ENCODE measurements at places on chromosomes 5 and 9.

- no peak for DNase-seq
These were observed 106.0 kb downstream of the CAAP1 start for GRCh38 chr9:26786564-26786963.

DNA sequence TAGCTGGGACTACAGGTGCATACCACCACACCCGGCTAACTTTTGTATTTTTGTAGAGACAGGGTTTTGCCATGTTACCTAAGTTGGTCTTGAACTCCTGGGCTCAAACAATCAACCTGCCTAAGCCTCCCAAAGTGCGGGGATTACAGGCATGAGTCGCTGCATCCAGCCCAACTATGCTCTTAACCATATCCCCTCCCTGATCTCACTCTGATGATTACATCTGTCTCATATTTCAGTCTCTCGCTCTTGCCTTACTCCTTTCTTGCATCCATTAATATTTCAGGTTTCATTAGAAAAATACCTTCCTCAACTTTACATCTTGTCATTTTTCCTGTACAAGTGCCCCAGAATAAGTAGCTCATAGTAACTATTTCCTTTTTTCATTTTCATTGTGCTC, 61.0 kb upstream of the BASP1 start:
- no peak for DNase-seq

GRCh38 chr5:179613460-179614071, 9.9 kb downstream of the HNRNPH1 start:
- DNase-seq = peak; percentile 64

- DNase-seq = peak; percentile 76
These were observed 24.7 kb upstream of the RXRA start for GRCh38 chr9:134301387-134302129.

DNA sequence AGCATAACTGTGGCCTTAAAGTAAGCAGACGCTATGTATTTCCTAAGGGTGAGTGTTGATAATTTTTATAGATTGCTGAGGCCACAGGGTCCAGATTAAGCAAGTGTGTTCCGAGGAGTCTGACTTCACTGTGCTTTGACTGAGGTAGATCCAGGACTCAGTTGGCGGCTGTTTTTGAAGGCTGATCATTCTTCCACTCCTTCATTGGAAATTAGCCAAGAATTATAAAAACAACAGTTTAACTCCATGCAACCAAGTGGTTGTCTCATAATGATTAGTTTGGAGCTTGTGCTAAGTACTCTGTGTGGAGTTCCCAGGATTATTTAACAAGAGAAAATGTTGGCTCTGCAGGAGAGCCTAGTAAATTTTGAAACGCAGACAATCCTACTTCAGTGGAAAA, 19.1 kb downstream of the IQGAP2 start:
- no peak for DNase-seq

- DNase-seq = no peak
These were observed 8.0 kb downstream of the MCC start for GRCh38 chr5:113480243-113480642.

DNA sequence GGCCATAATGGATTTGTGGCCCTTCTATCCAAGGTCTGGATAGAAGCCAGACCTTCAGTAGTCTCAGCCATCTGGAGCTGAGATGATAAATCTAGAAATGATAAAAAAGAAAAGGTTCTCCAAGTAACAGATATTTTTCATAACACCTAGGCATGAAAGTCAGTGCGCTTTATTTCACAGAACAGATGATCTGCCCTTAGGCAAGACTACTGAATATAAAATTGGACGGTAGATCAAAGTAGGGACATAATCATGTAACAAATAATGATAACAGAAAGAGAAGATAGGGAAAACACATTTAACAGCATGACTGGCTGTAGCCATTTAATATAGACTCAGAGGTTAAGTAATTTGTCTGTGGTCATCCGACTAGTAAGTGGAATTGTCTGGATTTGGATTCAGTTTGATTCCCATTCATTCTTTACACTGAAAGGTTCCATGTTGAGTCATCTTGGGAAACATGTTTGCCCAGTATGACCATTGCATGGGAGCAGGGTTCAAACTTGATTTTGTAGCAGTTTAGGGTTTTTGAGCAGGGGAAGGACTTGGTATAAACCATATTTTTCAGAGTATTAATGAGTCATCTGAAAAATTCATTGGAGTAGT, 4.1 kb upstream of the CAVIN4 start:
- no peak for DNase-seq

GRCh38 chr9:88947581-88948573, 43.4 kb upstream of the S1PR3 start:
- no peak for DNase-seq

GRCh38 chr9:23587433-23587832, 238.6 kb downstream of the ELAVL2 start:
- no peak for DNase-seq

GRCh38 chr5:98175474-98175873, 598.0 kb upstream of the RGMB start:
- DNase-seq = no peak

DNA sequence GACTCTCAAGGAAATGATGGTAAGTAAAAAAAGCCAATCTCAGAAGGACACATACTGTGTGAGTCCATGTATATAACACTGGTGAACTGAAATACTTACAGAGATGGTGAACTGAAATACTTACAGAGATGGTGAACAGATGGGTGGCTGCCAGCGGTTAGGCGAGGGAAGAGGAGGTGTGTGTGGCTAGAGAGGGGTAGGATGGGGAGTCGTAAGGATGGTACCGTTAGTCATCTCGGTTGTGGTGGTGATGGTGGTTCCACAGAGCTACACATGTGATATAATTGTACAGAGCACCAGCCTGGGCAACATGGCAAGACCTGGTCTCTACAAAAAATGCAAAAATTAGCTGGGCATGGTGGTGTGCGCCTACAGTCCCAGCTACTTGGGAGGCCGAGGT, 113.6 kb upstream of the RAPGEF1 start:
- DNase-seq = no peak

- no peak for DNase-seq
These were observed 92.2 kb downstream of the C5orf15 start for GRCh38 chr5:133876266-133876665.

All from activated CD8-positive, alpha-beta memory T cell treated with anti-CD3 and anti-CD28 coated beads for 24 hours (primary cell).